Stimulated activated CD4-positive, alpha-beta T cell treated with anti-CD3 and anti-CD28 coated beads, Interleukin-1b, Interleukin-23, amount 100 ng/mL, for 1 hour (primary cell): ENCODE measurements at places on chromosomes 5 and 9.

DNA sequence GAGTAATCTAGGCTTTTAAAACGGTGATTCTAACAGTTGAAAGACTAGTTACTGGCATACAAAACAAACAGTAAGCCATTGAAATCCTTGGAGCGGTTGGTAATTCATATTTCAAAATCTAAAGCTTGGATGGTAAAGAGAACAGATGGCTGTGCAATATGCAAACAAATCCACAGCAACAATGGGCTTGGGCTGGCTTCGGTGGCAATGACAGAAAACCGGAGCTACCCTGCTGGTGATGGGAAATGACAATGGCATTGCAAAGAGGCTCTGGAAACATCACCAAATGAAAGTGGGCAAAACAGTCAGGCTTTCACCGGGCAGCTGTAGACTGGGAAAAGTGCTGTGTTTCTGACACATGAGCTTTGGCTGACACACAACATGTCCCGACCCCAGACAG is 42.2 kb downstream of the MED27 start:
- no peak for DNase-seq

GRCh38 chr5:172065431-172066065 is 59.1 kb upstream of the FBXW11 start:
- DNase-seq, result no peak

DNA sequence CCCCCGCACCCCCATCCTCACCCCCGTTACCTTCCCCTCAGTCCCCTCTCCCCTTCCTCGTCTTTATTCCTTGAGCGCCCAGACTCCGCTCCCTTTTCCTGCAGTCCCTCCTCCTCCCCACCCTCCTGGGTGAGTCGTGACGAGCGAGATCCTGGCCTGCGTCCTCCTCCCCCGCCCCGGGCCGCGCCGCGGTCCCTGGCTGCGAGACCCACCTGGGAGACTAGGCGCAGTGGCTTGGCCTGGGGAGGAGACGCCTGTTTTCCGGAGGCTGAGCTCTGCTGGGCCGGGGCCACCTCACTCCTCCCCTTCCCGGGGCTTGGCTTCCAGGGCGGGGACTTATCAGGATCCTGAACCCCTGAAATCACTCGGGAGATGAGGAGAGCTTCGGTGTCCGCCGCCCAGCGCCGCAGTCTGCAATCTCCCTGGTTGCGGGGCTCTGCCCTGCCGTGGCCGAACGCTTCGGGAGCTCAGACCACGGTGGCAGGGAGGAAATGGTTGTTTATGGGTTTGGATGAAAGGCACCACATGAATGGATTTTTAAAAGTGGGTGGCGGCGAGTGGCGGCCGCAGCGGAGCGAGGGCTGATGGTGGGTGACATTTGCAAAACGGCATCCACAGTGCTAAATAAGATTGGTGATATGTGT is 984 bp downstream of the STXBP1 start:
- DNase-seq, result no peak

DNA sequence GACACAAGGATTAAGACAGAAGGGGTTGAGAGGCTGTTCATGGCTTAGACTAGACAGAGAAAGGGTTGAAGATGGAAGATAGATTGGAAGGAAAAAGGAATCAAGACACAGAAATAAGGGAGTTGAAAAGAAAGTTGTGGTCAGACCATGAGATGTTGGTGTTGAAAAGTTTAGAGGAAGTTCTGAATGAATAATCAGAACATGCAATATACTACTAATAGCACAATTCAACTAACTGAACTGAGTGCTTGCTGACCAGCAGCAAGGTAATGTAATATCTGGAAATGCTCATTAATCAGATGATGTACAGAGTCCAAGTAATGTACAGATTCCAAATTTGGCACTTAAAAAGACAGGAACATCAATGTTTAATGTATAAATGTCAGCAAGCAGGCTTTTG is 10.6 kb upstream of the NNT start:
- DNase-seq, result no peak

DNA sequence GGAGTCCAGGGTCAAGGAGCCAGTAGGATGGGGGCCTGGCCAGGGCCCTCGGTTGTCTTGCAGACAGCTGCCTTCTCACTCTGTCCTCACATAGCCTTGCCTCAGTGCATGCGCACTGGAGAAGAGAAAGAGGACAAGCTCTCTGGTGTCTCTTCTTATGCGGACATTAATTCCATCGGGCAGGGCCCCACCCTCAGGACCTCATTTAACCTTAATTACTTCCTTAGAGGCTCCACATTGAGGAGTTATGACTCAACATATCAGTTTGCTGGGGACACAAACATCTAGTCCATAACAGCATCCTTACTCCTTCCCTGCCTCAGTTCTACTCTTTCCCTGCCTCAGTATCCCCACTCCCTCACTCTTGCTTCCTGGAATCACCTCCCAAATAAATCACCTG is 78.4 kb downstream of the FRMD3 start:
- DNase-seq, result no peak

DNA sequence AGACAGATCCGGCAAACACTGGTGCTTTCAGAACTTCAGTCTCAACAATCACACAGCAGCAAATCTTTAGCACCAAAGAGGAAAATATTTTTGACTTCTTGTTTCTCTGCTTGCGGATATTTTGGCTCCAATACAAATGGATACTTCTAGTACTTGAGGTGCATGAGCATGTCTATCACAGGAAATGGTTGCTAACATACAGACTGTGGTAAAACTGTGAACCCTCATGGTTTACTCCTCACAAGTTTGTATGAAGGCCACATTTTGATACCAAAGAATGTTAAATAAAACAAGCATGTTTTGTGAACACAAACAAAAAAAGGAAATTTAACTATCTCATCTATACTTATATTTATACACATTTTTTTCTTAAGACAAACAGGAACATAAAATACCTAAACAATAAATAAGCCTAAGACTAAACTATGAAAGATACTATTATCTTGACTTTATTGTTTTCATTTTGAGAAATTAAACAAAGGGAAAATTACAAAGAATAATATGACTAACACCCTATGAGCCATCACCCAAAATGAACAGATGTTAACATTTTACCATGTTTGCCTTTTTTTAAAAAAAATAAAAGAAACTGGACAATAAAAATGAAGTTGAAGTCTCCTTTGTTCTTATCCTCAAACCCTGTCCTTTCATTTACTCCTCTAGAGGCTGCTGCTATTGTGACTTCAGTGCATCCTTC is 135.0 kb upstream of the LHFPL2 start:
- no peak for DNase-seq

DNA sequence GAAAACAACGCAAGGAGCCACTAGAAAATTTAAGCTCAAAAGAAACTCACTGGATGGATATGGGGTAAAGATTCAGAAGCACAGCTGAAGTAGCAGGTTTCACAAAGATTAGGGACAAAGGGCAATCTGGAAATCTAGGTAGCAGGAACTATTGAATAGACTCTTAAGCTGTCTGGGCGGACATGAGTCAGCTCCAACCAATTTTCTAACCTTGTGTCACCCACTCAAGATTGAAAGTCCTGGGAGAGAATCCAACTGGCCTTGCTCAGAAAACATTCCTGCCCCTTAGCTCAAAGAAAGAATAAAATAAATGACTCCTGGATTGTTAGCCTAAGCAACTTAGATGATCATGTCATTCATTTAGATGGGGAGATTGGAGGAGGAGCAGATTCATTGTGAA is 69.2 kb downstream of the STK32A start:
- DNase-seq, result no peak

DNA sequence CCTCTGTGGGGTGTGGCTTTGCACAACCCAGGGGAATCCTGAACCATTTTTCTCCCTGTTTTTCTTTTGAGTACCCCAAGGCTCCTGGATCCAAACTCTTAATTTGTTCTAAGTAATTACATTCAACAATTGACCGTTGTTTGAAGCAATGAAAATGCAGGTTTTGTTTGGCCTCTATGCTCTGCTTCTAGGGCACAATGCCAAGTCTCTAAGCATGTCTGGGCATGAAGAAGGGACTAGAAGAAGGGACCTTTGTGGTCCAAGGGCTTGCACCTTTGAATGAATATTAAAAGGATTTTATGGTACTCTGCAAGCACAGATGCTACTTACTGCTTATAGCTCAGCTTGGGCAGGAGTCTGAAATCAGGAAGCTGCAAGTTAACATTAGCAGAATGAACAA is 6.6 kb upstream of the ENC1 start:
- DNase-seq, result no peak

DNA sequence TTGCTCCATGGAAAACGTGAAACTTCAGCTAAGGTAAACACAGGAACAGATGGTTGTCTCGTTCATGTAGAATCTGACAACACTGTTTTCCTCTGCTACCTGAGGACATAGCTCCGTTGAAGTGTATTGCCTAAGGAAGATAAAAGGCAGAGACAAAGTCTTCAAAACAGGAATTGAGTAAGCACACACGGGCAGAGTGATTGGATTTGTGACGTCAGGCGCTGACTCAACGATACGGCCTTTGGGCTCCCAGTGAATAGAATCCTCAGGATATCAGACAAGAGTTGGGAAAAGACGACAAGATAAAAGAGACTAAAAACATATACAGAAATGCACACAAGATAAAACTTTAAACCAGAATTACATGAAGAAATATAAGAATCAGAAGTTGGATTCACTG is 787.1 kb upstream of the CTNND2 start:
- DNase-seq, result no peak

GRCh38 chr5:64526734-64527439 is 21.1 kb downstream of the RGS7BP start:
- DNase-seq, result no peak

- no peak for DNase-seq
Observed at GRCh38 chr9:70036641-70037040, 7.0 kb upstream of the MAMDC2 start.
